ENCODE measurements at places on chromosomes 4 and X.

- no peak for DNase-seq
These were observed 186.7 kb downstream of the PALLD start for GRCh38 chr4:168683595-168683994.

- no peak for DNase-seq
These were observed 41.4 kb downstream of the NLGN4X start for GRCh38 chrX:6187256-6187655.

GRCh38 chrX:9829308-9830267 lies 43.4 kb downstream of the SHROOM2 start:
- DNase-seq: no peak

DNA sequence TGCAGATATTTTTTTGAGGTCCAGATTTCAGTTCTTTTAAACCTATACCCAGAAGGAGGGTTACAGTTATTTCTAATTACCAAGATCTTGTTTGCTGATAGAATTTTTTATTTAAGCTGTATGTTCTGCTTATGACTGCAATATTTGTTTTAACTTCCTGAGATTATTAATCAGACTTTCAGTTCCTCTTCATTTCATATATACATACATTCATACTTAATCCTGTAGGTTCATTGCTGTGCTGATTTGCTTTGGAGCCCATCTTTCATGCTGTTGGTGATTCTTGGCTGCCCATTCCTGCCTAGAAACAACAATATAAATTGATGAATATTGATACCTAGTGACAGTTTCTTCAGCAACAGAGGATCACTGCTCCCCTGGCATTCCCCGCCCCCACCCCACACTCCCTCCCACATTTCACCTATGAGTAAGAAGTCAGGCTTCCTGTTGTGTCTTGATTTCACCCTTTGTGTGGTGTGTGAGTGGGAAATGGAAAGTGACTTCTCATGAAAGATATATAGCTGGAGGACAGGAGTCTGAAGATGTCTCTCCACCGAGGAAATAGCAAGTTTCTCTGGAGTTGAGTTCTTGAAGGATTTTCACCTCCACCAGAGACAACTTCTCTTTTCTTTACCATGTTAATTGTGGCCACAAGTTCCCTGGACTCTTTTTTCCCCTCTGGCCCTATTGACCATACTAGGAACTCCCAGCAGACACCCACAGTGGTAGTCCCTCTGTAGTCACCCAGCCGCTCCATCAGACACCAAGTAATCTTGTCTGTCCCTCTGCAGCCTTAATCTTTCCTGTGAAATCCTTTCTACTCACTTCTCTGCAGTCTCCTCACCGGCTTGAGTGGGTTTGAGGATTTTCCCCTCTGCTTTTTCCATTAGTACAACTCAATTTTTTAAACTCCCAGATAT lies 118.4 kb downstream of the ASB9 start:
- DNase-seq: no peak

DNA sequence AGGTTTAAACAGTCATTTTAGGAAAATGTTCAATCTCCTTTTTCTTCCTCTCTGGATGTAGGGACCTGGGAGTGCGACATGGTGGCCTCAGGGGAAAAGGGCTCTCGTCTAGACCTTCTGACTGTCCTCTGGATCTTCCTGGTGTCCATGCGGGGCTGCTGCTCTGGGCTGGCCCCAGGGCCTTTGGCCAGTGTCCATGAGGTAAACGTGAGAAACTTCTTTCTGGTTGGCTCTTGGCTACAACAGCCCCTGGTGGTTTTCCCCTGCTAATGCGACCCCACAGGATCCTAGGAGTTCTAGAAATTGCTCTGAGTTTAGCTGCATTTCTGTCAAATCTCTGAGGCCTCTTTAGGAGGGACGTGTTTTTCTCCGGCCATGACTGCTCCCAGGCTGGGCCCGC lies 85.7 kb downstream of the MFAP3L start:
- no peak for DNase-seq

DNA sequence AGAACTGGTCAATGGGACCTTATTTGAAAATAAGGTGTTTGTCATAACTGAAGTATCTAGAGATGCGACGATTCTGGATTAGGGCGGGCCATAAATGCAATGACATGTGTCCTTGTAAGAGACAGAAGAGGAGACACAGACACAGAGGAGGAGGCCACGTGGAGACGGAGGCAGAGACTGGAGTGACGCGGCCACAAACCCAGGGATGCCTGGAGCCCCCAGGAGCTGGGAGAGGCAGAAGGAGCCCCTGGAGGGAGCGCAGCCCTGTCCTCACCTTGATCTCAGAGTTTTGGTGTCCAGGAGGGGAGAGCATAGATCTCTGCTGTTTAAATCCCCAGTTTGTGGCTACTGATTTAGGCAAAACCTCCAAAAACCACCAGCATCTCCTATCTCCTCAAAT lies 5.0 kb downstream of the GTPBP6 start:
- no peak for DNase-seq

GRCh38 chrX:9318213-9318612 lies 146.6 kb upstream of the TBL1X start:
- no peak for DNase-seq

- no peak for DNase-seq
These were observed 29.7 kb downstream of the SLIT2 start for GRCh38 chr4:20281453-20281852.

GRCh38 chrX:70049925-70050324 lies at the start of gene AWAT2:
Gene AWAT2 (minus strand): TSS chrX:70049938. CDS start chrX:70049932, 6 bp downstream.
- DNase-seq: no peak

DNA sequence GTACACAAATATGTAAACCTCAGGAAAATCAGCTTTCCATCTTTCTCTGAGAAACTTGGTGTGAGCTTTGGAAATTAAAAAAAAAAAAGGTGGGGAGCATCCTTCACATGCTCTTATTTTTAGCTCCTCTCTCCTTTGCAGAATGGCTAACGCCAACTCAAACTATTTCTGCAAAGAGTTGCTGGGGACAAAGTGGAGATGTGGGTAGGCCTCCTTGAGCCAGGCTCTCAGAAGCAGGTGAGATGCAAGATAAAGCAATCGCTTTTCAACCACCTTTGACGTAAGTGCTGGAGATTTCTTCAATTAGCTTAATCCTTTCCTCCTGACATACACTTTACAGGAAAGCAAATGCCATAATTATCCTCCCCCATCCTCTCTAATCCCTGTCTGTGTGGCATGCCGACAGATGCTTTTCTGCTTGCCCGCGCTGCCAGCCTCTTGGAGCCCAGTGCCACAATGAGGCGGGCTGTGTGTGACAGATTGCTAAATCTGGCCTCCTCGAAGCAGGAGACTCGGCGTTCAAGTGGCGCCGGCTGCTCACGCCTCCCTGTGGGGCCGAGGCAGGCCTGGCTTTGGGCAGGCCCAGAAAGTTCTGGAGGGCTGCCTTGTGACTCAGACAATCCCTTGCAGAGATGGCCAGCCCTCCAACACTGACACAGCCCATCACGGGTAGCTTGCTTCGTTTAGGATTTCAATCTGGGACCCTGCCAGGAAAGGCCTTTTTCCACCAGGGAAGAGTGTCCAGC lies 64.9 kb upstream of the SOD3 start:
- no peak for DNase-seq

GRCh38 chr4:157918036-157918832 lies 254.6 kb downstream of the GASK1B start:
- DNase-seq: no peak

- no peak for DNase-seq
These were observed 54.7 kb upstream of the LAS1L start for GRCh38 chrX:65589304-65589703.

- no peak for DNase-seq
These were observed 90.5 kb upstream of the TRIM2 start for GRCh38 chr4:153113838-153114105.

GRCh38 chrX:71515038-71515396 lies 17.9 kb upstream of the OGT start:
- no peak for DNase-seq

- DNase-seq: no peak
These were observed 145.7 kb downstream of the VSIG4 start for GRCh38 chrX:65894133-65894532.

GRCh38 chrX:68438575-68438974 lies 5.3 kb upstream of the OPHN1 start:
- no peak for DNase-seq

DNA sequence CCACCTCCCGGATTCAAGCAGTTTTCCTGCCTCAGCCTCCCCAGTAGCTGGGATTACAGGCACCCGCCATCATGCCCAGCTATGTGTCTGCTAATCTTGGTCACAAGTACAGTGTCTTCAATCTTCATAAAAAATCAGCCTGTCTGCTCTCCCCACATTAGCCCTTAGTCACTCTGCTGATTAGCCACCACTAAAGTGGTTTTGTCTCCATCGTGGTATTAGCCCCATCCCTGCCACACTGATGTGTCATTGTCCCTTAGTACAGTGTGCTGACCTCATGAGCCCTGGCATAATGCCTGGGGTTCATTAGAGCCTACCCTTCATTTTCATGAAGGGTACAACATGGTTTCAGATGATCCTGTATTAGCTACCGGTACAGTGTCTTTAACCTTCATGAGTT lies 49.9 kb downstream of the ZNF157 start:
- DNase-seq: no peak

DNA sequence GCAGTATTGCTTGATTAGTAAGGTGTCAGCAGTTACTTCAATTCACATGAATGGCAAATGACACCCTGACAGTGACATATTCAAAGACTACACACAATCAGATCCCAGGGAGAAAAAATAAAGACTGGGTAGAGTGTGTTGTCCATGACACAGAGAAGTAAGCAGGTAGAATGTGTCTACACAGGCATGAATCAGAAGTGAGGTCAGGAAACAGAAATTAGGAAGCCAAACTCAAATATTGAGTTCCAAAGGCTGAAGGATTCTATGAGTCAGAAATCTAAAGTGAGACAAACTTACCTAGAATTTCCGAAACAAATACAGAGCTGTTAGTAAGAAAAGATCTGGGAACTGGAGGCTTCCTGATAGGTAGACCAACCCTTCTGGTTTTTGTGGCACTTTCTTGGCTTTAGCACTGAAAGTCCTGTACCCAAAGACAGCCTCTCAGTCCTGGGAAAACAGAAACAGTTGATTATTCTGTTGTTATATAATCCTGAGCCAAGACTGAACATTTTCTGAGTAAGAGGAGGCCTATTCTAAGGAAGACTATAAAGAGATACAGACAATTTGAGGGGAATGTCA lies 24.3 kb upstream of the GLRA2 start:
- no peak for DNase-seq

GRCh38 chr4:176824645-176825366 lies 32.1 kb upstream of the VEGFC start:
- no peak for DNase-seq

GRCh38 chr4:36237366-36238313 lies 6.7 kb downstream of the ARAP2 start:
- no peak for DNase-seq

GRCh38 chrX:14694611-14695010 lies 165.3 kb downstream of the GLRA2 start:
- no peak for DNase-seq

DNA sequence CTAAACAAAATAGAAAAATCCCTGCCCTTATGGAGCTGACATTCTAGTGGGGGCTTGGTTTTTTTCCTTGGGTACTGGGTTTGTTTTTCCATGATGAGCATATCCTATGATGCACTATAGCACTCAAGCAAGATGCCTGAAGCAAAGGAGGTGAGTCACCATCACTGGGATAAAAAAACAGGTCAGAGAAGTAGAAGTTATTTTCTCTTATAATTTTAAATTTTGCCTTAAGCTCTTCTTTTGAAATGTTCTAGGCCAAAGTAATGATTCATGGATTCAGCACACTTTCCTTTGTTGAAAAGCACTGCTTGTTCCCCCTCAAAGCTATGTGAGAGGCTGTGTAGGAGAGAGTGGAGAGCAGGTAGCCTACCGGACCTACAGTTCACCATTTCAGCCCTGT lies 15.2 kb upstream of the CXCL2 start:
- no peak for DNase-seq

- no peak for DNase-seq
These were observed 1.3 kb upstream of the OTUD5 start for GRCh38 chrX:48958635-48959094.

- peak; percentile 94 for DNase-seq
These were observed at the start of gene SCOC for GRCh38 chr4:140373328-140374129. Gene SCOC (plus strand): TSS chr4:140373646. CDS start chr4:140379171, 5,525 bp downstream.

DNA sequence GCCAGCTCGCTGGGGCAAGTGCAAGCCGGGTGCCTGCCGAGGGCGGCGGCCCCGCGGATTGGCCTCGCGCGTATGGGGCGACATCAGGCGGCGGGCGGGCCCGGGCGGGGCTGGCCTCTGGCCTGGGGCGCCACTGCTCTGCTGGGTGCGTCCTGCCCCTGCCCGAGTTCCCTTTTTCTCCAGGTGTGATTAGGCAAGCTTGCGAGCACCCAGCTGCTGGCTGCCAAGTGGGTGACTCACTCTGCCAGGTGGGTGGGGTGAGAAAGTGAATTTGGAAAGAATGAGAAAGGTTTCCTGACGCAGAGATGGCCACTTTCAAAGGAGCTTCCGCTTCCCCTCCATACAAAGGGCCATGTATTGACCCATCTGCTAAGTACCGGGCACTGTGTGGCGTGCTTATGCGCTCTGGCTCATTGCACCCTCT lies 32.5 kb downstream of the FGFBP1 start:
- no peak for DNase-seq

GRCh38 chr4:81452452-81453006 lies 19.2 kb downstream of the RASGEF1B start:
- DNase-seq: no peak

GRCh38 chrX:115229337-115230003 lies 4.4 kb downstream of the LRCH2 start:
- no peak for DNase-seq

DNA sequence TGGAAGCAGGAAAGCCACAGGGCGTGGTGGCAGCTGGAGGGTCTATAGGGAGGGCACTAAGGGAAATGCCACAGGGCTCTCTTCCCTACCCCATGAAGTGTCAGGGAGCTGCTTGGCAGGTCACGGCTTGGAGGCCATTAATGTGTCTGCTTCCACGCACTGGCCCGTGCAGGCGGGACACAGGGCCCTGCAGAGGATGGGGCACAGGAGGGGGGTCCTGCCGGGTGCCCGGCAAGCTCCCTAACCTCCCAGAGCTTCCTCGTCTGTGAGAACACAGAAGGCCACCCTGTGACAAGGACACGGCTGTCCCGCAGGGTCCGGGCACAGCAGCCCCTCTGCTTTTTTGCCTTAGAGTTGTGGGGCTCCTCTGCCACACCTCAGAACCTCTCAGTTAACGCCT lies 25.5 kb downstream of the FAM53A start:
- DNase-seq: no peak

DNA sequence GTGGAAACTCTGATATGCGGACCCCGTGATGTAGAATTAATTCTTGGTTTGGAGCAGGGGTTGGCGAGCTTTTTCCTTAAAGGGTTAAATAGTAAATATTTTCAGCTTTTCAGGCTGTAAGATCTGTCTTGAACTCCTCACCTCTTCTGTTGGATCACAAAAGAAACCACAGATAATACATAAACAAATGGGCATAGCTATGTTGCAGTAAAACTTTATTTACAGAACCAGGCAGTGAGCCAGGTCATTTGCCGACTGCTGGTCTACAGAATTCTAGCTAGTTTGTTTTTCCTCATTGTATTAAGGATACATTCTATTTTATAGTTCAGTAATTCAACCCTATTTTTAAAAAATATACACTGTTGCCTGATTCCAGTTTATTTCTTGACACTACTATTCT lies 116.6 kb downstream of the PAPSS1 start:
- DNase-seq: no peak

DNA sequence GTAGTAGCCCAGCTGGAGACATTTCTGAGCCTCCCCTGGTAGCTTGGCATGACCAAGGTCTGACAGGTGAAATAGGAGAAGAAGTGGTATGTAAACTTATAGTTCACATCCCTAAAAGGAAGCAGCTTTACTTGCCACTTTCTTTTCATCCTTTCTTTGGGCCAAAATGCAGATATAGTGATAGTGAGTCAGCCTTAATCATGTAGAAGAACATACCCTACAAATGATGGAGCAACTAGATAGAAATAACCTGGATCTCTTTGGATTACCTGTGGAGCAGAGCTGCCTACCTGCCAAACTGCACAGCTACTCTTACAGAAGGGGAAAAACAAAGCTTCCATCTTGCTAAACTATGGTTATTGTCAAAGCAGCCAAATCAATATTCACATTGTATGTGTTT lies 106.7 kb upstream of the LCORL start:
- DNase-seq: no peak
